ENCODE measurements at places on chromosomes 11 and 22. TPM values are rescaled to one million over a fixed set of nuclear protein-coding genes. Genes with fewer than 3 reads are reported as not detected.

GRCh38 chr11:105211806-105212554, 72.4 kb upstream of the CARD18 start:
- H3K4me3 ChIP-seq: peak overlapping the region; percentile 24
- no peaks in the 10 kb centered on the region for H3K27me3 ChIP-seq
- no peaks in the 10 kb centered on the region for H3K36me3 ChIP-seq
- peak overlapping the region; percentile 65 for H3K27ac ChIP-seq

- H3K36me3 ChIP-seq: no peaks in the 10 kb centered on the region
- no peak overlapping the region for H3K4me3 ChIP-seq
- no peak overlapping the region for H3K27ac ChIP-seq
- peaks cover 83% of the 10 kb centered on the region for H3K27me3 ChIP-seq
- DNase-seq: no peak
- H3K4me1 ChIP-seq: no peaks in the 10 kb centered on the region
These were observed 77.1 kb upstream of the EIF3D start for GRCh38 chr22:36606114-36606513.

DNA sequence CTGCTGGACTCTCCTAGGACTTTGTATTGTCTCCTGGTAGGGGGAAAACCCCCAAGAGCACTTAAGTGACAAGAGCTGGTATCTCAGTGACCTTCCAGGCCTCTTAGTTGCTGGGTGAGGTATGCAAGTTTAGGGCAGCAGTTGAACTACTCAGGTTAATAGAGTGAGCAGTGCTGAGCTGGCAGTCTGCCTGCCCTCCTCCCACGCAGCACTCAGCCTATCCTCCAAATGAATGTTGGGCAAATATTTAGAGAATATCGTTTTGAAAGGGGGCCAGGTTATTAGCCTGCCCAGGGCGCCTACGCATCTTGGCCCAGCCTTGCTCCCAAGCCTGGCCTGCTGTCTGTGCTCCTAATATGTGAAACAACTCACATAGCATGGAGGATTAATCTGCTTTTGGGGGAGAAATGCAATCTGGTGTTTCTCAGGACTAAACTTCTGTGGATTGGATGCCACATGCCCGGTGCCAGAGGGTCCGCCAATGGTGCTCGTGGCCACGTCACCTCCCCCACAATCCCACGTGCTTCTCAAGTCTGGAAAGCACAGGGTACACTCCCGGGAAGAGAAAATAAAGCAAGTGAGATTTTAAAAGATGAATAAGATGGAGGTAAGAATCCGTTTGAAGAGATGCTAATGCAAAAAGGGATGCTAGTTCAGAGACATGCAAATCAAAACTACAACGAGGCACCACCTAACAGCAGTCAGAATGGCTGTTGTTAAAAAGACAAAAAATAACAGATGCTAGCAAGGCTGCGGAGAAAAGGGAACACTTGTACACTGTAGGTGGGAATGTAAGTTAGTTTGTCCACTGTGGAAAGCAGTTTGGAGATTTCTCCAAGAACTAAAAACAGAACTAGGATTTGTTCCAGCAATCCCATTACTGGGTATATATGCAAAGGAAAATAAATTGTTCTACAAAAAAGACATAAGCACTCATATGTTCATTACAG, 67.7 kb downstream of the SPON1 start:
- H3K4me1 ChIP-seq: peaks cover 18% of the 10 kb centered on the region
- H3K4me3 ChIP-seq: no peak overlapping the region
- H3K27ac ChIP-seq: peak overlapping the region; percentile 2
- H3K36me3 ChIP-seq: no peaks in the 10 kb centered on the region

DNA sequence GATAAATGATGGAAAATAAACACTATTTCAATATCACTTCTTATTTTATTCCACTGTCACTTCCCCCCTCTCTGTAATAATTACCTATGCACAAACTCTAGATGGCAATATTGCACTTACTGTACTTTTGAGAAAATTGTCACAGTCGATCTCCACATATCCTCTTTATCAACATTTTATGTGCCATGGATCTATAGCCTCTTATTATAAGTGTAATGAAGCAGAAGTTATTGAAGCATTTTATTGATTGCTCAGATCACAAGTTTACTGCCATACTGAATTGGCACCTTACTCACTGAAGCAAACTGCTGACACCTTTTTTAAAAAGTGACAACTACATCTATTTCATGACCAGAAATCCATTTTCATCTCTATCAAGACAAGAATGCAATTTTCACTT, 133.4 kb downstream of the DCDC1 start:
- H3K27me3 ChIP-seq: no peaks in the 10 kb centered on the region
- DNase-seq: peak; percentile 24
- H3K27ac ChIP-seq: no peak overlapping the region
- no peaks in the 10 kb centered on the region for H3K36me3 ChIP-seq
- H3K4me3 ChIP-seq: no peak overlapping the region
- peaks cover 4% of the 10 kb centered on the region for H3K4me1 ChIP-seq

DNA sequence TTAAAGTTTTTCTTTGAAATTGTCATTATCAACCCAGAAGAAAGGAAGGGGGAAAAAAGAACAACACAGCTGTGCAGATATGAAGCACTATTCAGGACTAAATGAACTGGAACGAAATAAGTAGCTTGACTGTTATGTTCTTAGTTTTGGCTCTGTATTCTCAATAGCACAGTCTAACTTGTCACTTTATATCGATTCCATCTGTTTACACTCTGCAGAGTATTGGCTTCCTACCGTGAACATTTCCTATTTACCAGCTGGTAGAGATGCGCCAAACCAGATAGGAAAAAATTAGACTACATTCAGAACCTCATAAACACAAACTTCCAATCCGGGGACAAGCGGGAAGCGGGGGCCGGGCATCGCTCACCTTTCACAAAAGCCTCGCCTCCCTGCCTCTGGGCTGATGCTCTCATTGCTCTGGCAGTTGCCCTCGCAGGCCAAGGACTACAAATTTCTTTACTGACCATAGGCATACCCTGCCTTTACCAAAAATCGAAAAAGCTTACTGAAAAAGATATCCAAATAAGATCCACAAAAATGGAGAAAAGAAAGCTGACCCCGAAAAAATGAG, 66.2 kb downstream of the EFCAB6 start:
- no peak overlapping the region for H3K4me3 ChIP-seq
- no peak overlapping the region for H3K27ac ChIP-seq
- H3K27me3 ChIP-seq: peaks cover 44% of the 10 kb centered on the region
- H3K4me1 ChIP-seq: peaks cover 5% of the 10 kb centered on the region

- H3K36me3 ChIP-seq: no peaks in the 10 kb centered on the region
- no peak for DNase-seq
- H3K27me3 ChIP-seq: no peaks in the 10 kb centered on the region
- no peaks in the 10 kb centered on the region for H3K4me1 ChIP-seq
- no peak overlapping the region for H3K4me3 ChIP-seq
- H3K27ac ChIP-seq: no peak overlapping the region
These were observed 752.3 kb downstream of the NTM start for GRCh38 chr11:132122735-132123134.

- no peaks in the 10 kb centered on the region for H3K27me3 ChIP-seq
- DNase-seq: no peak
- H3K27ac ChIP-seq: no peak overlapping the region
- no peaks in the 10 kb centered on the region for H3K4me1 ChIP-seq
- H3K36me3 ChIP-seq: no peaks in the 10 kb centered on the region
- H3K4me3 ChIP-seq: no peak overlapping the region
These were observed 7.0 kb downstream of the MS4A6A start for GRCh38 chr11:60175860-60176275.

OR52N4 gene
- total RNA-seq: not detected

Data from MCF 10A (cell line).